ENCODE measurements at places on chromosomes 2 and 18.

DNA sequence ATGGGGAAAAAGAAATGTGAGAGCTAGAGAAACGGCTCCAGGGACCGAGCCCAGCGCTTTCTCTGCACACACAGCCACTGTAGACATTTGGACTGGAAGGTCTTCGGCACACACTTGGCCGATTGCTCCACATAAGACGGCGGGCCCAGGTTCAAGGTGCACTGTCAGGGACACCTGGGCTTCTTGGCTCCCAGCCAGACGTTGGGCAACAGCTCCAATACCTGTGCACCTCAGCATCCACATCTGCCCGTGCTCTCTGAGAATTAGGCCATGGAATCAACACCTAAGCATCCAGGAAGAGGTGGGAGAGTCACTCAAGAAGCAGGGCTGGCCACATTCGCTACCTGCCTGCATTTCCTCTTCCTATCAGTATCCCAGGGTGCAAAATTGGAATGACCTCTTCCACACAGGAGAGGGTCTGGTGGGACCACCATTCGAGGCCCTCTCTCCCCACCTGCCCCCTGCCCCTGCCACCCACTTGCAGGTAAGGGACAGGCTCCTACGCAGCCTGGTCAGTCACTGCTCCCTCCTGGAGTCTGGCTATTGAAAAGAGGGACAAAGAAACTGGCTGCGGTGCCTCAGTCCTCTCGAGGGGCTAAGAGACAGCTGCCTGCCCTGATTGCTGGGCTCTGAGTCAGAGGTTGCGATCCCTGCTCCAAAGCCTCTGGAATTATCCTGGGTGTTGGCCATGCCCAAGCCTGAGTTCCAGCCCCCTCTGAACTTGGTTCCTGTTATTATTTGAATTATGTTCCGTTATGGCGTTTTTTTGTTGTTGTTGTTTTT lies 40.1 kb upstream of the TAF1B start:
- no peak for DNase-seq

DNA sequence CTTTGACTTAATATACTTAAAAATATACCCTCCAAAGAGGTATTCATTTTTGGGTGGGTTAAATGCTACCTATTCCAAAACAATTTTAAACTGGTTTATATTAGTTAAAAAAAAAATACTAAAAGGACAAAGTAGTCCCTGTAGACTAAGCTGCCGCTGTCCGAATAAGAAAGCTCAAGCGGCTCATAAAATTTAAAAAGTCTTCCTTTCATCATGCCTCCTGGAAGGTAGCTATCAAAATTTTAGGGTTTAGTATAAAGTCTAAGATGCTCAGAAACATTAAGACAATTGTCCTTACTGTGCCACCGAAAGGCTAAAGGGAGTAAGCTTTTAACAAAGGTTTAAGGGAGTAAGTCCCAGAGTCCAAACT lies 440 bp upstream of the UGGT1 start:
- DNase-seq, result no peak

DNA sequence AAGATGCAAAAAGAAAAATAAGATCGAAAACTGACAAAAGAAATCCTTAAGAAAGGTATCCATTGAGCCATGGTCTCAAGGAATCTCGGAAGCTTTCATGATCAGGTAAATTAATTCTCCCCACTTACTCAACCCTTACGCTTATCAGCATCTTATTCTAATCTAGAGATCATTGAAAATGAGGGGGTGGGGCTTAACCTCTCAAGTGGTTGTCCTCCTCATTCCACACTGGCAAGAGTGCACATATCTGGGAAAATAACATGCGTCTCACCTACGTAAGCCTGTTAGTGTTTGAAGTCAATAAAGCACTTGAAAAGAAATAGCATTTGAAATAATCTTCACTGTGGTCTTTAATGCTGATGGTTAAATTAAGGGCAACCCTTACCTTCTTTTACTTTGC lies 82.5 kb upstream of the NEUROD1 start:
- no peak for DNase-seq

DNA sequence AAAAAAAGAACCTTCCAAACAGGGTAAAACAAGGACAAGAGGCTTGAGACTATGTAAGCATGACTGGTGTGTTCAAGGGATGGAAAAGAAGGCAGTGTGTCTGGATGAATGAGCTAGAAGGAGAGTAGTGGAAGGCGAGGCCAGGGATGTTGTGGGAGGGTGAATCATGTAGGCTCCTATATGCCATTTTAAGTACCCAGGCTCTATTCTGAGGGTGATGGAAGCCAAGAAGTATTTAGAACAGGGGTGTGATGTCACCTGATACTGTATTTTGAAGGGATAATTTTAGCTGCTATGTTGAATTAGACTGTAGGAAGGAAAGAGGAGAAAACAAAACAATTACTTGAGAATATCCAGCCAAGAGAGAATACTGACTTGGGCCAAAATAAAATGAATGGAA lies 524.7 kb upstream of the CRIM1 start:
- no peak for DNase-seq

- DNase-seq, result no peak
These were observed 210.9 kb downstream of the L3MBTL4 start for GRCh38 chr18:6203791-6204190.

GRCh38 chr18:45539491-45539891 lies 75.8 kb upstream of the SLC14A2 start:
- DNase-seq, result no peak

DNA sequence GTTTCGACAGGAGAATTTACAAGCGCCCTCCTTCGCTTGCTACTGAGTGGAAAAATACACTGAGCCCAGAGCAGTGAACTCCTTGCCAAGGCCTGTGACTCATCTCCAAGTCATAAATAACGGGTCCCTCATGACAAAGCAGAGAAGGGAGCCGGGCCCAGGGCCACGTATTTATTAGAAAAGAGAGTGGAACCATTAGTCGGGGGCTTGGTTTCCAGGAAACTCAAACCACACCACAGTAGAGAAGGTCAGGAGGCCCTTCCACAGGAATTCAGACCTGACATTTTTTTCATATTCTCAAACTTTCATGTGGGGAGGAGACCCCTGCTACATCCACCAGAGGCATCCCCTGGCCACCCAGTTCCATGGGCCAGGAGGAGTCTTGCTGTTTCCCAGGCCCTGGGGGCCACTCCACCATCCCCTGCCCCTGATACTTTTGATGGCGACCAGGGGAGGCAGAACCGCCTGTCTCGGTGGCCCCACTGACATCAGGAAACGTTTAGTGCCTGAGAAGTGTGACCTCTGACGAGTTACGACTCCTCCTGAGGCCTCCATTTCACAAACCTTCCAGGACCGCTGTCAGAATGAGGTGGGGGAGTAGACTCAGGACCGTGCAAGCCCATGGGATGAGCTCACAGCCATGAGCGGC lies 289.7 kb downstream of the DYSF start:
- DNase-seq, result peak; percentile 75

DNA sequence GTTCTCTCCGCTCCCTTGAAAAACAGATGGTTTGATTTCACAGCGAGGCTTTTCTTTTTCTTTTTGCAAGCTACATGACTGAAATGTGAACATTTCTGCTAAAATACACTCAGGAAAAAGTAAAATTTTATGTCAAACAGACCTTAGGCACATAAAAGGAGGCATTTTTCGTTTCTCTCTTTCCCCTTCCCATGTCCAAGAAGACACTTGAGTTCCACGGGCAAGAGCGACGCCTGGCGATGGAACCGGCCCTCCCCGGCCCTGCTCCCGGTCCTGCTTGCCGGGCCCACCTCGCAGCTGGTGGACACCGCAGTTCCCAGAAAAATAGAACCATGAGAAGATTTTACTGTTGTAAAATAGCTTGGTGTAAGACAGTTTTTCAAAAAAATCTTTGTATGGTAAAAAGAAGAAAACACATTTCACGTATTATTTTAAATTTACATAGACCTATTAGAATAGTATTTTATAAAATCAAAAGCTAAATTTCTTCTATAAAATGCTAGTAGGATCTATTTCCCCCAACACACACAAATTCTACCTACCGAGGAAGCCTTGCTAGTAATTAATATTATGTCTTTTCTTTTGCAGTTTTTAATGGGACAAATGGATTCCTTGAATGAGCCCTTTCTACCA lies 2.3 kb upstream of the ALKAL2 start:
- DNase-seq, result peak; percentile 85

DNA sequence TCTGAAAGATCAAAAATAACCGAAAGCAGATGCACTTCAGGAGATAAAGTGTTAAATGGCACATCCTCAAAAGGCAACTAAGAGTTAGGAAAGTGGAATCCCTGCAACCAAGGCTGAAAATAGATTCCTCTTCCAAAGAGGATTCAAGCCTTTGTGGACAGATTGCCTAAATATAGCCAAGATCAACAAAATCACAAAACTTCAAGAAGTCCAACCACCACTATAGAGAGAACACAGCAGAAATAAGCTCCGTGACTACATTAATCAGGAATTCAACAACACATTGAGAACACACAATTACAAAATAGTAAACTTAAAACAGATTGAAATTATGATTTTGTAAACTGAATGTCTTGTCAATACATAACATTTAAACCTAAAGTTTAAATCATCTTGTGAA lies 165.7 kb downstream of the LNPK start:
- no peak for DNase-seq

- DNase-seq, result no peak
These were observed 360.8 kb downstream of the RBM43 start for GRCh38 chr2:150900913-150901312.

- no peak for DNase-seq
These were observed 246.6 kb downstream of the SS18 start for GRCh38 chr18:25843791-25844190.

DNA sequence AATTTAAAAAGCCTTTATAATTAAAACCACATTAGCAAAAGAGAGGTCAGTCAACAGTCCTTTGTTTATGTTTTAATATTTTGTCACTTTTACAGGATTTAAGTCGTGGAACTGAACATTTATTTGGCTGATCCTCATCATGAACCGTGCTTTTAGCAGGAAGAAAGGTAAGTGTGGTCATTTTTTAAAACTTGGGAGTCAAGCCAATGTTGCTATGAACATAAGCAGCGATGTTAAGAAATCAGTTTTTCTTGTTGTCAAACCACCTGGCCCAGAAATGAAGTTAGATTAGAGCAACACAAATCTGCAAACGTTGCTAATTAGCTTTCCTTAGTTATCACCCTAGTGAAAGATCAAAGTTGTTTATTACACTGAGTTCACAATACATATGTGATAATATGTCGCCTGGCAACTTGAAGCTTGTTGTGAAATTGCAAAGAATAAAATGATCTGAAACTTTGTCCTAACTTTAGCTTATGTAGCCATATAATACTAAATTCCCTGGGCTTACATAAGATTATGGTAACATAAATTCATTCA lies 186.0 kb downstream of the GULP1 start:
- DNase-seq, result no peak

GRCh38 chr2:71471276-71471675 lies 17.9 kb downstream of the DYSF start:
- DNase-seq, result no peak

- DNase-seq, result peak; percentile 44
These were observed at the start of gene CHST10 for GRCh38 chr2:100416935-100417710. Gene CHST10 (minus strand): TSS chr2:100417668. CDS start chr2:100406675, 10,993 bp downstream.

DNA sequence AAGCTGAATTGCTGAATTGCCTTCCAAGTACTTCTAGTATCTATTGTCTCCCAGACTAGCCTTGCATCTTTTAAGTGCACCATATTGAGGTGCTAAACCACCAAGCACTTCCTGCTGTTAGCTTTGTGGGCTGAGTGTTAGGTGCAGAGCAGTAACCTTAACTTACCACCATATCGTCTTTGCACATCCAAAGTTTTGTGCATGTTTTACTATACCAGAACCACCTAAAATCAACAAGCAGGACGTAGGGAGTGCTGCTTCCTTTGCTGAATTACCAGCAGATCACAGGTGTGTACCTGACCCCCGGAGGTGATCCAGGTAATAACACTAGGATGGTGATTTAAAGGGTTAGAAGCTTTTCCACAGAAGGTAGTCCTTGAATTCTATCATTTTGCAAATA lies 359.9 kb upstream of the HNRNPA3 start:
- no peak for DNase-seq

- DNase-seq, result no peak
These were observed 335.0 kb upstream of the TRIB2 start for GRCh38 chr2:12381543-12382325.

GRCh38 chr2:110995911-110996310 lies 124.8 kb upstream of the BCL2L11 start:
- DNase-seq, result no peak

- DNase-seq, result no peak
These were observed 45.5 kb downstream of the FANCL start for GRCh38 chr2:58195662-58196061.

- DNase-seq, result peak; percentile 33
These were observed 15.5 kb downstream of the PXDN start for GRCh38 chr2:1728821-1729220.

- DNase-seq, result no peak
These were observed 13.1 kb downstream of the AP1S3 start for GRCh38 chr2:223824301-223824700.

- no peak for DNase-seq
These were observed 28.9 kb downstream of the ADI1 start for GRCh38 chr2:3490191-3491170.

DNA sequence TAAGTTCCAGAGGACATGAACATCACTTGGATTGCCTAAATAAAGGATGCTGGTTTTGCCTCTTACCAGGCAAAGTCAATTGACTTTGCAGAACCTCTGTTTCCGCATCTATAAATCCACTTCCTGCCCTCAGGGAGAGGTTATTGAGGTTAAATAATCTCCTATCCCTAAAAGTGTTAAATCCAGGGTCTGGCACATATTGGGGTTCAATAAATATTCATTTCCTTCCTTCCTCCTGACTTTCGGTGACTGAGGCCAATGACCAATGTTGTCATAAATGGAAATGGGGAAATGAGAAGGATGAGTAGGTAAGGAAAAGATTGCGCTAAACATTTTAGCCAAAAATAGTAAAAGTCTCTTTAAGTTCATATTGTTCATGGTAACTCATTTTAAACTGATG lies 16.0 kb downstream of the BCL2 start:
- no peak for DNase-seq

GRCh38 chr2:159614534-159615366 lies 1.6 kb downstream of the BAZ2B start:
- no peak for DNase-seq

DNA sequence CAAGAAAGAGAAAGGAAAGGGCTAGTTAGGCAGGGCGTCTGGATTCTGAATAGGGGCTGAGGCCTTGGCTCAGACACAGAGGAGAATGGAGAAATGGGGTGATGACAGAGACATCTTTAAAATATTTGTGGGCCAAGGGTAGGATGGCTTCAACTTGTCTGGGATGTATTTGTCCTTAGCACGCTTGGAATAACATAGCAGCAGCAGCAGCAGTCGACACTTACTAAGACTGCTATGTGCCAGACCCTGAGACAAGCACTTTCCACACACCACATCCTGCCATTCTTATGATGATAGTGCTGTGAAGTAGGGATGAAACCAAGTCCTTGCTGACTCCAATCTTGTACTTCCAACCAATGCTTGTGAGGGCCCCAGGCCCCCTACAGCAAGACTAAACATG lies 2.6 kb downstream of the IL1RL1 start:
- no peak for DNase-seq

GRCh38 chr18:75618146-75618545 lies 190.6 kb upstream of the SMIM21 start:
- no peak for DNase-seq

GRCh38 chr2:253202-253638 lies 10.6 kb downstream of the SH3YL1 start:
- no peak for DNase-seq

- DNase-seq, result no peak
These were observed 57.6 kb upstream of the PKDCC start for GRCh38 chr2:41990245-41990644.

Measured in uterus (tissue), 4 donors.